ENCODE measurements at places on chromosomes 11 and 22.

DNA sequence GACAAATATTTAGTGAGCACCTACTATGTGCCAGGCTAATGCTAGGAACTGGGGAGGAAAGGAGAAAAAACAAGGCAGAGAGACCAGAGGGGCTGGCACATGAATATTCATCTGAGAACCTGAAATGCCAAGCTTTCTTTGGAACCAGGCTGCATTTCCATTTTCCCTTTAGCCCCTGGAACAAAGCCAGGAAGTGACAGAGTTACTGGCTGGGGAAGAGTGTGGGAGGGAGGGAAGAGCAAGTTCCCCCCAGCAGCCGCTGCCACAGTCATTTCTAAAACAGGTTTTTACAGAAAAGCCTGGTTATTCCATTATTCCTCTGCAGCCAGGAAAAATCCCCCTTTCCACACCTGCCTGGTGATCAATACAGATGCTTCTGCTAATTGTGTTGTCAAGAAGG lies 97.0 kb downstream of the SPON1 start:
- no peak for DNase-seq

GRCh38 chr11:105899772-105900171 lies 122.3 kb downstream of the MSANTD4 start:
- no peak for DNase-seq

GRCh38 chr11:102194257-102194656 lies 84.0 kb downstream of the YAP1 start:
- no peak for DNase-seq

DNA sequence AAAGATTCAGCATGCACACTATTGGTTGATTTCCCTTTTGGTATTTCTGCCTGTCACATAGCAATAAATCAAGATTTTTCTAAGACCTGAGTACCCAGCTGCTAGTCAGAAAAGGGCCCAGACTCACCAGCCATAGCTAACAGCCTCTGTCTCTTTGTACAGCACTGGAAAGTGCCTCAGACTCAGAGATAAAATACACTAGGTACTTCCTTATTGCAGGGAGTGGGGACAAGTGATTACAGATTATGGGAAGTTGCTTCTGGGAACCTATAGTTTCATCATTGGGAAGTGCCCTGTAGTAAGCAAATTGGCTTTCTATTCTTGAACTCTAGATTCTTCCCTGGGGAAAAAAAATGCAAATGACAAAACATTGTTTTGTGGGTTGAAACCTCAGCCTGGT lies at the start of gene CASP5:
Gene CASP5 (minus strand): TSS at position 166 of the 400 bp plus-strand sequence. CDS start 32 bp downstream, at position 134.
- no peak for DNase-seq

GRCh38 chr11:133053124-133053776 lies 479.1 kb downstream of the OPCML start:
- no peak for DNase-seq

DNA sequence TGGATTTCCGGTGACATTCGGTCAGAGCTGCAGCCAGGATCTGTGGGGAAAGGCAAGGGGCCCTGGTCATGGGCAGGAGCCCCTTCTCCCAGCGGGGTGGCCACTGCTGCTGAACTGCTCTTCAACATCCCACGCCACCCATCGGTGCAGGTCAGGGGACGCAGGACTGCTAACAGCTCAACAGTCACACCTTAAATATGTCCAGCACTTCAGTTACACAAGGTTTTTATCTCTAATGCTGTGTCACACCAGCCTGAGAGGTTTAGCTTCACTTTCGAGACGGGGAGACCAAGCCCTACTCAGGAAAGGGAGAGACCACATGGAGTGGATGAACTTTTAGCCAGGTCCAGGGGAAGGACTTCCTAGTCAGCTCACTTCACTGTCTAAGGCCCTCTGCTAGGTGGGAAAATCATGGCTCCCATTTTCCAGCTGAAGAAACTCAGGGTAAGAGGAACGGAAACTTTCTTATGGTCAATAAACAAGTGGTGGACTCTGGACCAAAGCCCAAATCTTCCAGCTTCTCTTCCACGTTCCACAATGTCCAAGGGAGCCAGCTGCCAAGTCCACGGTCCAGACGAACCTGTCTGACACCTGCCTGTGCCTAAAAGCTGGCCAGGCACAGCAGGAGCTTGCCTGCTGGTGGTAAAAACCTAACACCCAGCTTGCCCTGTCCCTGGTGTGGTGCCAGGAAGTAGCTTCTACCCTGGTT lies 21.0 kb upstream of the CHADL start:
- no peak for DNase-seq
